OCI-LY7 (cell line): ENCODE measurements at places on chromosomes 12 and 14. TPM values are rescaled to one million over a fixed set of nuclear protein-coding genes. Genes with fewer than 3 reads are reported as not detected.

Gene LRFN5
- total RNA-seq: not detected in 2 replicates

DNA sequence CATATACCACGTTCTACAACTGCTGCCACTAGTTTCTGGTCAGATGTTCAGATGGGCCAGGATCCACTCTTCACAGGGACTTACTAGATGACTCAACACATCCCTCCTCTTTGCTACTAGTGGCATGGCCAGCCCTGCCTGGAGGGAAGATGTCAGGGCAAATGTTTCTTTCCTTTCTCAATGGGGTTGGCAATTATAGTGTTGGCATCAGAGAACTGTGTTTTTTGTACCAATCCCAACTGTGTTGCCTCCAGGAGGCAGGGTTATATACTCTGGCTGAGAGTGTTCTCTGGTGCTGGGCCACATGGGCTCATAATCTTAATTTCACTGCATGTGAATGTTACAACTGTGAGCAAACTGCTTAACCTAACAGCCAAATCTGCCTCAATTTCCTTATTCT lies 69.9 kb upstream of the AVPR1A start:
- no peak for DNase-seq

DNA sequence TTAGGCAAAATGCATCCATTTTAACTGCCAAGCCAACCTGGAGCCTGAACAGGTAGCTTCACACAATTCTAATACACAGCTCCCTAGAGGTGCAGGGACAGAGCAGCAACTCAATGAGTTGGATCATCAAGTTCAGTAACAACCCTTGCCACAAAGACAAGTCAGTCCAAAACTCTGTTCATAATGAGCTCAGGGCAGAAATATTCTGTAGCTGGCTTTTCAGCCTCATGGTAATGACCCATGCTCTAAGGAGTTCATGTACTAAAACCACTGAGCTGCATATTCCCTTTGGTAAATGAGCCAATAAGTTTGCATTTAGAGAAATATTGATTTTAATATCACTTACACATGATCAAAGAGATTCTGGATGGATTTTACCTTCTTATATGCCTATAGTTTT lies 316.1 kb downstream of the SEC23A start:
- no peak for DNase-seq

Gene ZNF891
- total RNA-seq: 5.0 and 5.9 TPM in 2 replicates

DNA sequence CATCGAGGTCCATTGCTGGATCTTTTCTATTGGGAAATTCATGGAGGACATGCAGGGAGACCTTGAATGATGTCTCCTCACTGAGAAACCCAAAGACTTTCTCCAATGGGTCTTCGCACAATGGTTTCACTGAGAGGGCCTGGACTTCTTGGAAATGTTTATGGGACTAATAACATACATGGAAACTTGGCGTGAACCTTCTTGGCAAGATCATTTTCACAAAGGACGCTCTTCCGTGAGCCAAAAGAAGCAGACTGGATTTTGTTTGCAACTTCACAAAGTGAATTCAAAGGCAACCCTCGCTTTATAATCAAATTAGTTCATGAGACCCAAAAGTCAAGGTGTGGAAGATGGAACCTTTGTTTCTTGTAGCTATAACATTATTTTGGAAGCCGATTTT lies 154.4 kb downstream of the TMEM132C start:
- DNase-seq: no peak

Gene SIX6
- total RNA-seq: not detected in 2 replicates

GRCh38 chr14:103679351-103679750 lies 35.9 kb downstream of the XRCC3 start:
- peak; percentile 69 for DNase-seq

Gene PMCH
- total RNA-seq: not detected in 2 replicates

Gene CCDC175
- not detected in 2 replicates for total RNA-seq

DNA sequence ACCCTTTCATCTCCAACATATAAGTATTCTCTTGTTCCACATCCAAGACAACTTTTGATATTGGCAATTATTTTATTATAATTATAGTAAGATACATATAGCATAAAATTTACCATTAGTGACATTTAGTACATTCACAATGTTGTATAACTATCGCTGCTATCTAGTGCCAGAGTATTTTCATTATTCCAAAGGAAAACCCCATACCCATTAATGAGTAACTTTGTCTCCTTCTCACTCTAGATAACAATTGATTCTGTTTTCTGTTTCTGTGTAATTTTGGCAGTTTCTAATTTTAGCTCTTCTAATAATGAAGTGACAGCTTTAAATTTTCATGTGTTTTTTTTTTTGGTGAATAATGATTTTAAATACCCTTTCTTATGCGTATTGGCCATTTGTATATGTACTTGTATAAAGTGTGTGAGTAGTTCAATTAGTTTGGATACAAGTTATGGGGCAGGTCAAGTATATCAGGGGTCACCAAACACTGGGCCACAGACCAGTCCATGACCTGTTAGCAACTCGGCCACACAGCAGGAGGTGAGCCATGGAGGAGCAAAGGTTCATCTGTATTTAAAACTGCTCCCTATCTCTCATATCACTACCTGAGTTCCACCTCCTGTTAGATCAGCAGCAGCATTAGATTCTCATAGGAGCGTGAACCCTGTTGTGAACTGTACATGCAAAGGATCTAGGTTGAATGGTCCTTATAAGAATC lies 97.2 kb upstream of the SYT1 start:
- no peak for DNase-seq

DNA sequence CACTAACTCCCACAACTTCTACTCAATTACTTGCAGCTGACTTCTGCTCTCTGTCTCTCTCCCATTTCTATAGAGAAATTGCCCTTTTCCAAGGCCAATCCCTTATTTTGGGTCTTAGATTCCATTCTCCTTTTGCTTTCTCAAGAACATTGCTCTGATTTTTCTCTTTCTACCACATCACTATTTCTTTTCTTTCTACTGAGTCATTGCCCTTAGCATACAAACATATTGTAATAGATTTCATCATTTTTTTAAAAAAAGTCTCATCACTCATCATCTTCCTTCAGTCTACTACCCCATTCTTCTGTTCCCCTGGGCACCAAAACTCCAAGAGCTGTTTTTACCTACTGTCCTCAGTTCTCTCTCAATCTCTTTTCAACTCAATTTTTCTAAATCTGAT lies 4.4 kb upstream of the KCNA1 start:
- no peak for DNase-seq

Gene SLC38A4
- not detected in 2 replicates for total RNA-seq

Gene LRP1-AS
- not detected in 2 replicates for total RNA-seq

Gene STYK1
- 0.11 TPM in 1 of 2 replicates, not detected in the other for total RNA-seq

DNA sequence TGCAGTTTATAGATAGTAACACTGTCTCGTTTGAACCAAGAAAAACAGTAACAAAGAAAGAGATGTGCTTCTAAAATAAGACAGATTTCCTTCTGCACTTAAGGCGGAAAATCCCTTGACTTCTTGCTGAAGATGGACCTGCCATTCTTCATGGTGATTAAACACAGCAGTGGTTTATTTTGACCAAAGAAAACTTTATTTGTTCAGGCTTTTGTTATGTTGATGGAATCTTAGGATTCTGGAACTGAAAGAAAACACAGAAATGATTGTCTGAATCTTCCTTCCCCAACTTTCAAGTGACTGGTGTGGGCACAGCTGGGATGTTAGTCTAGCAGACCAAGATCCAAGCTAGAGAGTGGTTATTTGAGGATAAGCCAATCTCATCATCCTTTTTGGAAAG lies 72.2 kb downstream of the DACT1 start:
- DNase-seq: no peak

DNA sequence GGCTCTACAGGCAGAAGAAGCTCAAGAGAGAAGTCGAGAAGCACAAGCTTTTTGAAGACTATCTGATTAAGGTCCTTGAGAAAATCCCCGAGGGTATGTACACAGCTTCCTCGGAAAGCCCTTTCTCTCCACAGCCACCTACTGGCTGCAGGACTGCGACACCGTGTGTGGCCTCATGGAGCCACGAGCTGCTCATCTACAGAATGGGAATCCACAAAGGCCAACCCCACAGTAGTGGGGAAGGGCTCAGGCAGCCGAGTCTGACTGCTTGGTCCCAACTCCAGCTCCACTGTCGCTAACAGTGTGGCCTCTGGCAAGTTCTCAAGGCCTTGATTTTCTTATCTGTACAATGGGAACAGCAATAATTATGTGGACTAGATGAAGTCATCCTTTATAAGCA lies 2.5 kb downstream of the CCDC197 start:
- no peak for DNase-seq

Gene MAP1LC3B2
- total RNA-seq: not detected in 2 replicates

DNA sequence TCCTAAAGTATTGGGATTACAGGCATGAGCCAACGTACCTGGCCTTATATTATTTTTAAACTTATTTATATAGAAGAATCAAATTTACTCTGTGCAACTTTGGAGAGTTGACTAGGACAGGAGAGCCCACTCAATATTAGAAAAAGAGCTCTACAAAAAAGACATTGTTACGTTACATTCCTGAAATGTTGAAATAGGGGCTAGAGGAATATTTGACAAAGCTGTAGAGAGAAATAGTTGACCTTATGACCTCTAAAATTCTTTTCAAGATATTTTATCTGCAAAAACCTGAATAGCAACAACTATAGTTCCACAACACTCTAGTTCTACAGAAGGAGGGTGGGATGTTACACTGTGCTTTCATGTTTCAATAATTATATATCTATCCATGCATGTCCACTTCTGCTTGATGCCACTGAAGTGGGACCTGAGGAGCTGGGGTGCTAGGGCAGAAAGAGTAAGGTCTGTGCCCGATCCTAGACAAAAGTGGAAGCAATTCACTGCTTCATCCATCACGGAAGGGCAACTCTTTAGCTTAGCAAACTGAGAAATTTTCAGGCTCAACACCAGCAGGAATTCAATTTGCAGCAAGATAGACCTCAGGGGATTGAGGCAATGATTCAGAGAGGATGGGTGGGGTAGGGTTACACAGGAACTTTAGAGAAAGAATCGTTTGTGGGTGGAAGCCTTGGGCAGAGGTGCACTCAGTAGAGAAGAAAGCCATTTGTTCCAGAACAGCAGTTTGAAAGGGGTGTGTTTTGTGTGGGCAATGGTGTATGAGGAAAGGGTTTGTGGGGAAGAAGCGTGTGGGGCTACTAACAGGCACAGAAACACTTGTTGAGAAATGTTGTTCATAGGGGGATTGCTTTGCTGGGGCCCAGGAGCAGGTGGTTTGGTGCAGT lies 16.0 kb upstream of the RNASE10 start:
- DNase-seq: no peak

DNA sequence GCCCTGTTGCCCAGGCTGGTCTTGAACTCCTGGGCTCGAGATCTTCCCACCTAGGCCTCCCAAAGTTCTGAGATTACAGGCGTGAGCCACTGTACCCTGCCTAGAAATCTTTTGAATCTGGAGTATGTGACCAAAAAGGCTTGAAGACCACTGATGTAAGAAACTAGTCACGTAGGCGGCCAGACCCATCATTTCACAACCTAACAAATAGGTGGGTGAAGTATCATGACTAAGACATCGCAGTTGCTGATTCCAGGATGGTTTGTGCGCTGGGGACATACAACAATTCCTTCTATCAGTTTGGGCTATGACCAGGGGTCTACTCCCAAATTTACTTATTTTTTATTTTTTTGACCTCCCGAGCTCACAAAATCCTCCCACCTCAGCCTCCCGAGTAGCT lies 11.8 kb upstream of the CDK2AP1 start:
- no peak for DNase-seq

Gene KMT2D
- 122 and 129 TPM in 2 replicates for total RNA-seq

Gene IRAK3
- total RNA-seq: 0.04 and 0.08 TPM in 2 replicates

DNA sequence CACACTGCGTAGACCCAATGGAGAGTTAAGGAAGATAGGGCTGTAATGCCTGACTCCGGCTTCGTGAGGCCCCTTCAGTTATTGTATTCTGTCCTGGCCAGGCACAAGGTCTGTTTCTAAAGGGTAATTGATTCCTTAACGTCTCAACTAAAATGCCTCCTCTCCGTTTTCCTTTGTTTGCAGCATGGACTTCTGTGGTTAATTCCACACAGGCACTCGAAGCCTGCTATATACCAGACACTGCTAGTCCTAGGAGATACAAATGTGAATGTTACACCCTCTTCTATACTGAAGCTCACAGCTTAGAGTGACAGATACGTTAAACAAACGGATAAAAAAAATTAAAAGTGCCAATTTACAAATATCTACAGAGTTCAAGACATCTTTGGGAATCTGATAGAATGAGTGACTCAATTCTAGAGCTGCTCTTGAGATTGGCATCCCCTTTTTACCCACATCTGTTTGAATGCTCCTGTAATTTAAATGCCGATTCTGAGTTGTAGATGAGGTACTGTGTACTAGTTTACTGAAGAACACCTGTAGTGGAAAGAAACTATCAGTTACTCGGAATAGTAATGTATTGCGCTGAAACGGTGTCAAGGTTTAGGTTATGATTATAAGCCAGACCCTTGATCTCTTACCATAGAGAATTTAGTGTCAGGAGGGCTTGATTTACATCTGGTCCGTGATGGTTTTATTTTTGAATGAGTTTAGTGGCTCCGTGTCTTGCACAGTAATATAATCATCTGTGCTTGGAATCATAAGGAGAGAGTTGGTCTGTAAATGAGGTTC lies 784 bp downstream of the PSMA6 start:
- no peak for DNase-seq

DNA sequence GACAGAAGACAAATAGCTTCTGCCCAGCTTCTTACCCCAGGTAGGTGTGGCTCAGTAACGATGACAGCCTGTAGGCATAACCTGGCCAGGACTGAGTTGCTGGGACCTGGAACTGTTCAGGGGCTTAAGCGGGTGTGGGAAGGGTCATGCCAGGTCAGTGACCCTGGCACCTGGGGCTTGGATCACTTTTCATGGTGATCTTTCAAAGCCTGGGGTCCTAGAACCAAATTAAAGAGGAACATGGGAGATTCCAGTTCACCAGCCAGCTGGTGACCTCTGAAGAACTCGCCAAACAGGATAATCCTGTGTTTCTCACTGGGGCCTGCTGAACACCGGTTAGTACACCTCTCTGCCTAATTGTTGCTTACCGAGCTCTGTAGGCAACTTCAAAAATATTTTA lies 102.6 kb upstream of the LMNTD1 start:
- no peak for DNase-seq

GRCh38 chr12:96457191-96457930 lies 32.0 kb upstream of the CFAP54 start:
- DNase-seq: no peak

DNA sequence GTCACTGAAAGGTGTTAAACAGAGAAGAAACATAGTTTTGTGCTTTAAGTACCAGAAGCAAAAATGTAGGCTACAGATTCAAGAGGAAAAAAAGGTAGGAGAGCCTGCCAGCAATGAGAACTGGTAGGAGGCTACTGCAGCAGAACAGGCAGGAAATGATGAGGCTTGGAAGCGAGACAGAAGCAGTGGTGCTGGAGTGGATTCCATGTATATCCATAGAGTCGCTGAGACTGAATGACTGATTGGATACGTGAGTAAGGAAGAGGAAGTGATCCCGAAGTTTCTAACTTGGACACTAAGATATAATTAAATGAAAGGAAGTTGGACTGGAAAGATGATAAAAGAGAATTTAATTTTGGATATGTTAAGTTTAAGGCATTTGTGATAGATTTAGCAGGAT lies 45.0 kb upstream of the CCDC91 start:
- no peak for DNase-seq

- DNase-seq: no peak
Observed at GRCh38 chr12:51820526-51821439, 27.7 kb downstream of the FIGNL2 start.

Gene SERPINA1
- not detected in 2 replicates for total RNA-seq

GRCh38 chr12:74981541-74981940 lies 228.1 kb downstream of the KCNC2 start:
- DNase-seq: no peak

- no peak for DNase-seq
Observed at GRCh38 chr14:55976219-55976618, 142.0 kb upstream of the PELI2 start.

Gene ZC2HC1C
- 1.2 and 3.7 TPM in 2 replicates for total RNA-seq
